ENCODE measurements at places on chromosomes 16 and 17.

DNA sequence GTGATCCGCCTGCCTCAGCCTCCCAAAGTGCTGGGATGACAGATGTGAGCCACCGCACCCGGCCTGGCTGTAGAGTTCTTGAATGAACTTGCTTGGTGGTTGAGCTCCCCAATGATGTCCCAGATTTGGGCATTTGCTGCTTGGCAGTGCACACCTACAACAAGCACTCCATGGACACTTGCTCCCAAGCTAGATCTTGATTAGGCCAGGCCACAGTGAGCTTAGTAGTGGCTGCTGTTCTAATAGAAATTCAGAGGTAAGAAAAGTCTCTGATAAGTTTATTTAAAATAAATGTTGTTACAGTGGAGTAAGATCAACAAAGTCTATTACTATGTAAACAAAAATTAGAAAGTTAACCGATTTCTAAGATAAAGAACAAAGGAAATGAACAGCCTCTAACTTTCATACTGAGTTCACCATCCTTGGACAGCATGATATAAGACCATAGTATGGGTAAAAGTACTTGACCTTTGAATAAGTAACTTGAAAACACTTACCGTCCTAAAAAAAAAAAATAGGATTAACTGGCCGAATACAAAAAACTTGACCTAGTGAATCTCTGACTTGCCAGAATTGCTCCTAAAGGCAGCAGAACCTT, 951 bp downstream of the TMED6 start:
- no peak for DNase-seq

- no peak for DNase-seq
Measured at GRCh38 chr17:78397681-78398101, 19.2 kb downstream of the PGS1 start.

GRCh38 chr16:57373117-57373947, 1.0 kb downstream of the CX3CL1 start:
- no peak for DNase-seq

GRCh38 chr16:59324462-59324861, 590.3 kb upstream of the GOT2 start:
- DNase-seq: no peak

DNA sequence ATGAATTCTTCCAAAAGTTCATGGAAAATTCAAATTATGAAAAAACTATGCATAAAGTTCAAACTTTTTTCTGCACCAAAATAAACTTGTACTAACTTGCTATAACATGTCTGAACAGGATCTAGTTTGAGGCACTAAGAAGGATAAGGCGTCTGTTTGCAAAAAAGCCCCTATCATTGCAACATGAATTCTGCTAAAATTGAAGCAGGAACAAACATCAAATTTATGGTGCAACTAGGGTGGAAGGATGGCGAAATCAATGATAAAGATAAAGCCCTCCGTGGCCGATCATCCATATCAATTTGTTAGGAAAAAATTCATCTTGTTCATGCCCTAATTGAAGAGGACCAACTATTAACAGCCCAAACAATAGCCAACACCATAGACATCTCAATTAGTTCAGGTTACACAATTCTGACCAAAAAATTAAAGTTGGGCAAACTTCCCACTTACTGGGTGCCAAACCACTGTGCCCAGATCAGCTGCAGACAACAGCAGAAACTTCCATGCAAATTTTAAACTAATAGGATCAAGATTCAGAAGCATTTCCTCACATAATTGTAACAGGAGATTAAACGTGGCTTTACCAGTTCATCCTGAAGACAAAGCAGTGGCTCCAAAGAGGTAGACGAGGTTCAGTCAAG, 12.9 kb downstream of the IL21R start:
- DNase-seq: no peak

GRCh38 chr17:68301438-68301959, 10.2 kb downstream of the ARSG start:
- DNase-seq: no peak

GRCh38 chr16:11164482-11165270, 91.3 kb downstream of the SOCS1 start:
- DNase-seq: no peak

- no peak for DNase-seq
Measured at GRCh38 chr17:304461-304860, 48.1 kb downstream of the RPH3AL start.
